ENCODE measurements at places on chromosomes 2 and 18. TPM values are rescaled to one million over a fixed set of nuclear protein-coding genes. Genes with fewer than 3 reads are reported as not detected.

TRIB2 gene
- polyA plus RNA-seq: 0.03 TPM

CYP27C1 gene
- polyA plus RNA-seq: 4.6 TPM

DSG1 gene
- not detected for polyA plus RNA-seq

COL4A3 gene
- polyA plus RNA-seq: 1.5 TPM

RAB12 gene
- polyA plus RNA-seq: 23.4 TPM

DNA sequence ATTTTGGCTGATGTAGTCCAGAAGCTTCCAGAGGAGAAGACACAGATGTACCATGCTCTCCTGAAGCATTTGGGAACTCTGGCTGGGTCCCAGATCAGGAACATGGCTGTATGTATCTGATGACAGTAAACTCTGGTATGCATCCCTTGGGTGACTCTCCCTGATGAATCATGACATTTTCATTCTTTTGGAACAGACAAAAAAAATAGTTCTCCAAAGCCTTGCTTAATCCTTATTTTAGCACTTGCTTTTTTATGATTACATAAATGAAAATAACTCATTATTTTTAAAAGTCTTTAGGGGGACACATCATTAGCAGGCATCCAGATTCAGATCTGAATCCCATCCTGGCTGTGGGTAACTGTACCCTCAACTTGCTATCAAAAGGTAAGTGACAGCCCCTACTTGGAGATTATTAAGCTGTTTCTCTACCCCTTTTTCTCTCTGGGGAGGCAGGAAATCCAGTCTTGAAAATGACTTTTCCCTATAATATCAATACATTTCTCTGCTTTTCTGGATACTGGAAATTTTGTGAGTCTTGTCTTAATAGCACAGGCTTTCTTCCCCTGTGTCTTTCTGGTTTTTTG is 23.3 kb downstream of the AOX1 start:
- DNase-seq: peak; percentile 48

DNA sequence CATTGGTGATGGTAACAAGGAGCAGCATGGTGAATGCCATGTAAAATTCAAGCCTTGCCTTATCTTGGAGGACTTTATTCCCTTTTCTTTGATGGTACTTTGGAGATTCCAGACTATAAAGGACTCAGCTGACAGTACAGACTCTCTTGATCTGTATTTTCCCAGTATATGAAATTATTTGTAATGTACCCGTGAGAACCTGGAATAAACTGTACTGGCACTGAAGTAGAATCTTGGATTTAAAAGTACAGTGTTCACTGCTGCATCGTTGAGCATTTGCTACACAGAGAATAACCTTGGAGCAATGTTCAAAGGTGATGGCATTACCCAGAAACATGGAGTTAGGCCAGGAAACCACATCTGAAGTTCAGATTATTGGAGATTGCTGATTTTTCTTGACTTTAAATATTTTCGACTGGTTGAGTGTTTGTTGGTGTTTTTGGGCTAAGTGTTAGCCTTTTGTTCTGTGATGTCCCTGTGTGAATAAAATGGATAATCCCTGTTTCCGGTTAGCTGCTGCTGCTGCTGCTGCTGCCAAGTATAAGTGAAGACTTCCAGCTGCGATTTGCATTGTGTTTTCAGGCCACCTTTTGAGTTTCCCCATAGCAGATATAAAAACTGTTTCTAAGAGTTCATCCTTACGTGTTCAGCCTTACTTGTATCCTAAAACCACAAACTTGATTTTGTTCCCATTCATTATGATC is 122.0 kb downstream of the SPTBN1 start:
- DNase-seq: no peak

DNA sequence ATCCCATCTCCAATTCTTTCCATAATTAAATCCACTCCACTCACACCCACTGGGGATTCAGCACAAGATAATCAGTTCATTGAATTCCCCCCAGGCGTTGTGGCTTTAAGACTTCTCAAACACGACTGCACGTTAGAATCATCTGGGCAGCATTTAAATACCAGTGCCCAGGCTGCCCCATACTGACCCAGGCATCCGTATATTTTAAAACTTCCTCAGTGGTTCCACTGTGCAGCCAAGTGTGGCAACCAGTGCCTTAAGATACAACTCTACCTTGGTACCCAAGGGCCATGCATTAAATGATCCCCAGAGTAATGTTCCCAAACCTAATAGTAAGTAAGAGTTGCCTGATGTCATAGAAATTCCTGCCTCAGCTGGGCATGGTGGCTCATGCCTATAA is 54.3 kb upstream of the BZW1 start:
- no peak for DNase-seq

GRCh38 chr2:100588071-100588786 is 25.4 kb downstream of the PDCL3 start:
- peak; percentile 38 for DNase-seq

DNA sequence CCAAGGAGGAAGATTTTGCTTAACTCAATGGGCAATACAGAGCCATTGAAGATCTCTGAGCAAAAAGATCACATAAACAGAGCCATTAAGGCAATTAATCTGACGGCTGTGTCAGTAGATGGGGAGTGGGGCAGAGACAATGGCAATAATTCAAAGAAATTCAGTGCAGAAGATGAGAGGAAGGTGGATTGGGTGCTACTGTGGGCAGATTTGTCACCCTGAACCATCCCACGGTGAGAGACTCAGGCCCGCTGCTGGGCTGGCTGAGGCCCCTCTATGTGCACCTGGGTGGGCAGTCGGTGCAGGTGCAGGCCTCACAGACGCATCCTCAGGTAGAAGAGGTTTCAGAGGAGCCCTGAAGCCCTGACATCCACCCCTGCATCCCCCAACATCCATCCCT is 458.6 kb downstream of the EIPR1 start:
- no peak for DNase-seq

DNA sequence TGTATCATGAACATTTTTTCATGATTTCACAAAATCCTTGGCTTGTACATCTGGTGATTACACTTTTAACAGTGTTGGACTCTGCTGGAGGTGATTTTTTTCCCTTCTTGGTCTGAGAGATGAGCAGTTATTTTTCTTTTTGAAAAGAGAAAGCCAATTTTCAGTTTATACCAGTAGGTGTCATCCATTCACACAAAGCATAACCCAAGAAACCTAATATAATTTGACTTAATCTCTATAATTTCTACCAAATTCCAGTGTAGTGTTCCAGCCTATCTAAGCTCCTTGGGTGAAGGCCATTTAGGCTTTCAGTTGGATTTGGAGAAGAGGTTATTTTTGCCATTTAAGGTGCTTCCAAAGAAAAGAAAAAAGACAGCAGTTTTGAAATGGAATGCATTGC is 7.7 kb upstream of the ICOS start:
- no peak for DNase-seq

DNA sequence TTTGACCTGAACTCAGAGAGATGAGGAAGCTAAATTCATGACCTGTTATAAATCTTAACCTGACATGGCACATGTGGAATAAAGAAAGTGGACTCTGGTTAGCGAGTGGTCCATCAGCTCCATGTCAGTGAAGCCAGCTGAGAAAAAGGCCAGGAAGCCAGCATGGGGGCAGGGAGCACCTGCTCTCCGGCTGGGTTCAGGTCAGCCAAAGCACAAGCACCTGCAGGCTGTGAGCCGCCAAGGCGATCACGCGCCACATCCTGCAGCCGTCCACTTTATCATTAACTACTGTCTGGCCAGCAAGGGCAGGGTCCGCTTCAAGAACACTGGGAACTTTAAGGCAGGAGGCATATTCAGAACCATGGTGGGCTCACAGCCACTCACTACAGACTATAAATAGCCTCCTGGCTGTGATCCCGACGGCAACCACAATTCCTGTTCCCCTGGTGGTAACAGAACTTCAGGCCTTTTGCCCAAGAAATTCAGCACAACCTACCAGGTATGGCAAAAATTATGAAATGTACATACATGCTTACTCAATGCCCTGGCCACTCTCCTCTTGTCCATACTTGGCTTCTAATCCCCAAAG is 35.5 kb downstream of the ACVR1 start:
- DNase-seq: no peak

- no peak for DNase-seq
These were observed 32.5 kb downstream of the ARL5A start for GRCh38 chr2:151795646-151796240.

DNA sequence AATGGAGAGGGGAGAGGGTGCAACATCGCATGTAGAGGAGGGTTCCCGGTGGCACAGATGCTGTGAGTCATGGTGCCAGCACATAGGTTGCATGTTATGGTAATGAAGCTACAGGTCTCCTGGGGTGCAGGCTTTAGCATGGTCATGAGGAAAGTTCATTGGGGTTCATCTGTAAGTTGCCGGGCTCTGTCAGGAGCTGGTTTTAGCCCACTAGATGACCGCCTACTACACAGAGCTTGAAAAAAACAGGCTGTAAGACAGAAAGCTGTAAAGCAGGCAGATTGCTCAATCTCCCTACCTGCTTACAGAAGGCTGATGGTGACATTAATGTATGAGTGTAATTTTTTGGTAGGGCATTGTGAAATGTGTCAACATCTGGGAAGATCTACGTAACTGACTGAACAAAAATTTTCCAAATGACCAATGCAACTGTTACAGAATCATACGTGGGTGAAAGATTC is 23.9 kb downstream of the DYSF start:
- no peak for DNase-seq

DNA sequence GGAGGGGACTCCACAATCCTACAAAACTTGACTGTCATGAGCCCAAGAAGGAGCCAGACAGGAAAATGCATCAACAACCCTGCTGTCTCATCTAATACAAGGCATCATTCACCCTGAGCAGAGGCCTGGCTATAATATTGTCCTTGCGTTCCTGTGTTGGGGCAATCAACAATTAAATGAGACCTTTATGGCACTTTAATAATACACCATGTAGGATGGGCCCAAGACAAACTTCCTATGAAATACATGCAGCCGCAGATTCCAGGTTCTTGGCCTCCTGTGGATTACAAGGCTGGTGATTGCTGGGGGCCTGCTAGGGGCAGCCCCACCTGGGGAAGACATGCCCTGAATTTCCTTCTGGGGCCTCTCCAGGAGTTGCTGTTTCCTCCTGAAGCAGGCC is 82.8 kb upstream of the PPP1CB start:
- DNase-seq: no peak

DNA sequence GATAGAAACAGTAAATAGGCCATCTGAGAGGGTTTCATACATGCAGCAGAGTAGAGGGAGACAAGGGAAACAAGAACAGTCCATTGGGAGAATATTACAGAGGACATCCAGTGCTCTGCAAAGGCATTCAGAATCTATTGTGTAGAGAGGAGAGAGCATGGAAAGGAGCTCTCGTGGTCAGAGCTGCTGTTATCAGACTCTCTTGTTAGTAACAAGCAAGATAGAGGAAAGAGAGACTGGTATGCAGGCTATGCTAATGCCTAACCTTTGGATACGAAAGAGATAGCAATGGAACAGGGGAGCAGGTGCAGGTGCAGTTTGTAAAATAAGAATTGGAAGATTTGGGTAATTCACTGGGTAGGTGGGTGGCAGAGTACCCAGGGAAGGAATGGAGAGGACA is 855.9 kb downstream of the CNTNAP5 start:
- DNase-seq: no peak

DNA sequence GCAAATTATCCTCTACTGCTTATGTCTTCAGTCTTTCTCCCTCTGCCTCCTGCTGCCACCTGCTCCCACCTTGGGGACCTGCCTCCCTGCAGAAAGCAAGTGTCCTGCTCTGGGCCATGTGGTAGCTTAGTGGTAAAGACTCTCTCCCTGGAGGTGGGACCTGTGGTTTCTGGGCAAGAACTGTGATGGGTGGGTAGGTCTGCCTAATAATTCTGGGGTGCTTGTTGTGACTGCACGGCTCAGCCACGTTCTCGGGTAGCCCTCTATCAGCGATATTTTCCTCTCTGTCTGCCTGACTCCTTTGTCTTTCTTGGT is 16.4 kb upstream of the CD28 start:
- no peak for DNase-seq

DNA sequence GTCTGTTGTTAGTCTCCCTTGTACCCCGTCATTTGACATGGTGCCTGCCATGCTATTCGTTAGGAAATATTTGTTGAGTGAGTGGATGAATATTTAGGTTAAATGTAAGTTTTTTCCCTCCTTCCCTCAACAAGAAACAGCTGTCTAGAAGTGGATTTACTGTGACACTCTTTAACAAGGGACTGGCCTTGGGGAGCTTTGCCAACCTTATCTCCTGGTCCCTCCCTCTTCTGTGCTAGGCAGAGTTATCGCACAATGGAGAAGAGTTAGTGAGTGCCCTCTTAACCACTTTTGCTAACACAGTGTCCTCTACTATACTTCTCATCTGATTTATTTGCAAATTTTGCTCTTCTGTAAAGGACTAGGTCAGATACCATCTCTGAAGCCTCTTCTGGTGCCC is 61.2 kb downstream of the DIS3L2 start:
- no peak for DNase-seq

DNA sequence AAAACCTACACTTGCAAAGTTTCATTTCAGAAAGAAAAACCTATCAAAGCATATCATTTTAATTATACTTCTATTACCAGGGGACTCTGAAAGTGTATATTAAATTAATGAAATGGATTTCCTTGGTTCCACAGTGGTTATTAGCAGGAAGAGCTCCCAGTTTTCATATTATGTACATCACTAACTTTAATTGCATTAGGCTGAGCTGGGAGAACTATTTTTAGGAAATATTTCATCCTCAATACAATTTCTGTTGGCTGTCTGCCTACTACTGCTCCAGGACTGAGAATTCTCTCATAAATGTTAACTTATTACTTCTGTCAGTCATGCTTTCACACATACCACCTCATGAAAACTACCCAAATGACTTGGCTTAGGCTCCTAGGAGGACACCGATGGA is 301.4 kb downstream of the CMPK2 start:
- DNase-seq: no peak

DNA sequence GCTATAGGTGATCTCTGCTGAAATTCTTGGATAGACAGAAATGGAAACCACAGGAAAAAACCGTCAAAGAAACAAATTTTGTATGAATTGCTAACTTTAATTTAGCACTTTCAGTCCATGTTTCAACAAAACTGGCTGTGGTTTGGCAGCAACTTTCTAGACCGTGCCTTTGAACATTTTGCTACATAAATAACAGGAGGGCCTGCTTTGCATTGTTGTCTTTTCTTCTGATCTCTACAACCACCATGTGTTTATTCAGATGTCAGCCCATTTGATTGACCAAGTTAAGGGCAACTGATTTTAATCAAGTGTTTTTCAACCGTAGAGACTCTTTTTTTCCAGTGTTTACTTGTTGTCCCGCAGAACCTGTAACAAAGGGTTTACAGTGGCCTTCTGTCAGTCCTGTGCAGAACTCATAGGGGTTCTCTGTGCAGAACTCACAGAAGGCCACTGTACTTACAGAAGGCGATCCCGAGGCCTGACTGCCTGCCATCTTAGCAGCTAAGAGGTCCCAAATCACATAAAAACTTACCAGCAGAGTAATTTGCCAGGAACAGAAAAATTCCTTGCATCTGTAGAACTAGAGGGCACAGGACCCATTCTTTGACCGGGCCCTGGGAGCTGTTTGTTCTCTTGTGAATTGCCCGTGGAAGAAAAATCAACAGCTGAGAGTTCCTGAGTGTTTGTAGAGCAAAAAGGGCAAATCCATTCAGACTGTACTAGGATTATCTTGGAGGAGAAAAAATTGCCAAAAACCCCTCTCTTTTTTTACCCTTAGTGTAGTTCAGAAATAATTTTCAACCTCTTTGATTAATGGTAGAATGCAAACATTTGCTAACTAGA is 120.6 kb downstream of the PRKRA start:
- DNase-seq: no peak

Data from A549 (cell line).